Chondrocyte (in vitro differentiated cells): ENCODE measurements at places on chromosomes 1 and 21. TPM values are rescaled to one million over a fixed set of nuclear protein-coding genes. Genes with fewer than 3 reads are reported as not detected.
A peak's percentile ranks its signal among the peaks of the same experiment; 100 is the strongest.

GRCh38 chr1:8281843-8282509, 35.9 kb upstream of the SLC45A1 start:
- DNase-seq, result no peak

Gene ADAMTS4
- 1.5 to 2.8 TPM (median 2.2 TPM) in 3 replicates for total RNA-seq

Gene ANGPTL7
- total RNA-seq, result 0.15 TPM in 1 of 3 replicates, not detected in the others

- DNase-seq, result no peak
These were observed 11.0 kb downstream of the OR2M5 start for GRCh38 chr1:248155927-248156326.

DNA sequence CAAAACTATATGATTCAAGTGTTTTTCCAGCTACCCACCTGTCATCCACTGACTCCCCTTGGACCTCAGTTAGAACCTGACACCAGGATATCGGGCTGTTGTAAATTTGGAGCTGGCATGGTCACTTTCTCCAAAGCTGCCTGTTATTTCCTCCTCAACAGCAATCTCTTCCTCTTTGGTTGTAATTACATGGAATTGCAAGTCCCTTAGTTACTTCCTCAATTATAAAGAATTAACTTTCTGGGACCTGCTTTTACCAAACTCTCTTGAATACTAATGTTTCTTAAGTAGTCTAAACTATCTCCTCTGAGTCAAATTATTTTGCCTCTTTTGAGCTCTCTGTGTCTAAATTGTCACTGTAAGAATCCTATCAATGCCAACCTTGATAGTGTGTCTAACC, 150.3 kb upstream of the SGIP1 start:
- DNase-seq, result no peak

Gene SAMD13
- 0.65 to 1.4 TPM (median 0.92 TPM) in 3 replicates for total RNA-seq

- no peak for DNase-seq
These were observed 109.5 kb upstream of the NFIA start for GRCh38 chr1:60972841-60973364.

Gene WDR4
- total RNA-seq, result 9.6 to 12.2 TPM (median 11.5 TPM) in 3 replicates

- DNase-seq, result no peak
These were observed at the start of gene RHOC for GRCh38 chr1:112706505-112707220. Gene RHOC (minus strand): TSS chr1:112707127. CDS start chr1:112703799, 3,328 bp downstream.

Gene ST6GALNAC5
- total RNA-seq, result 6.2 to 7.9 TPM (median 7.3 TPM) in 3 replicates

Gene OR2L2
- 0.07 TPM in 1 of 3 replicates, not detected in the others for total RNA-seq

DNA sequence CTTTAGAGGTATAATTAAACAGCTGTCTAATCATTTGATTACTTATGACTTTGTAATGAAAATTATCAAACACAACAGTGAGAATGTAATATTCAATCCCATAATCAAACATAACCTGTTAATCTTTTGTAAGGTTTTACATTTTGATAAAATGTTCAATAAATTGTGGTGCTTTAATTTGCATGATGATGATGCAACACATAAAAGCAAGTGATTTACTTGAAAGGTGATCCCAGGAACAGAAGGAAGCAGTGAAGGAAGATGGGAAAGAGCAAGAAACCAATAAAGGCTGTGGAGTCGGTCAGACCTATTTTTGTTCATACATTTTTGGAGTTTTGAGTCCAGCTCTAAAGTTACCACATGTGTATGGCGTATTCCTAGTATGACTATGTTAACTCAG, 29.6 kb downstream of the ZNF695 start:
- DNase-seq, result no peak

Gene ADORA3
- total RNA-seq, result not detected in 3 replicates

GRCh38 chr1:26959722-26960624, at the start of gene KDF1:
Gene KDF1 (minus strand): TSS chr1:26960468. CDS start chr1:26952380, 8,088 bp downstream.
- no peak for DNase-seq

DNA sequence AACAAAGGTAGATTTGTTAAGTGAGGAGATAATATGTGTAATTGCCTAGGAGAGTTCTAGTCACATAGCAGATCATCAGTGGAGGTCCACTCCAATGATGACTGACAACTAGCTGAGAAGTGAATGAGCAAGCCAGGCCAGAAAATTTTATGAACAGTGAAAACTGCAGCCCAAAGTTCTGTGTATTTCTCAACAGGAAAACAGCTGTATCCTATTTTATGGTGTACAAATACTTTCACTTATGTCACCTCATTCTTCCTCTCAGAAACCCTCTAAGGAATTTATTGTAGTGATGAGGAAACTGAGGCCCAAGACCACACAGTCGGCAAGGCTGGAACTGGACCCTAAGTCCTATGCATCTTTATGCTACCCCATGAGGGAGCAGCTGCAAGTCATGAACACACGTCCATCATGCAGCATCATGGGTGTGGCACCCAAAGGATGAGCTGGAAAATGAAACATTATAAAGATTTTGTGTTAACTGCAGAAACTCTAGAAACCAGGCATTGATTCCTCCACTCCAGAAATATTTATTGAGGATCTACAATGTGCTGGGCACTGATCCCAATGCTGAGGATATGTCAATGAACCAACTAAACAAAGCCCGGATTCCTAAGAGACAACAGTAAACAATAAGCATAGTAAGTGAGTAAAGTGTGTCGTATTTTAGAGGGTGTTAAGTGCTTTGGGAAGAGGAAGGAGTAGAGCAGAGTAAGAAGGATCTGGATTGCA, 99.5 kb upstream of the DUSP10 start:
- no peak for DNase-seq

- DNase-seq, result no peak
These were observed 1042.2 kb upstream of the ADGRL4 start for GRCh38 chr1:80048716-80049115.

DNA sequence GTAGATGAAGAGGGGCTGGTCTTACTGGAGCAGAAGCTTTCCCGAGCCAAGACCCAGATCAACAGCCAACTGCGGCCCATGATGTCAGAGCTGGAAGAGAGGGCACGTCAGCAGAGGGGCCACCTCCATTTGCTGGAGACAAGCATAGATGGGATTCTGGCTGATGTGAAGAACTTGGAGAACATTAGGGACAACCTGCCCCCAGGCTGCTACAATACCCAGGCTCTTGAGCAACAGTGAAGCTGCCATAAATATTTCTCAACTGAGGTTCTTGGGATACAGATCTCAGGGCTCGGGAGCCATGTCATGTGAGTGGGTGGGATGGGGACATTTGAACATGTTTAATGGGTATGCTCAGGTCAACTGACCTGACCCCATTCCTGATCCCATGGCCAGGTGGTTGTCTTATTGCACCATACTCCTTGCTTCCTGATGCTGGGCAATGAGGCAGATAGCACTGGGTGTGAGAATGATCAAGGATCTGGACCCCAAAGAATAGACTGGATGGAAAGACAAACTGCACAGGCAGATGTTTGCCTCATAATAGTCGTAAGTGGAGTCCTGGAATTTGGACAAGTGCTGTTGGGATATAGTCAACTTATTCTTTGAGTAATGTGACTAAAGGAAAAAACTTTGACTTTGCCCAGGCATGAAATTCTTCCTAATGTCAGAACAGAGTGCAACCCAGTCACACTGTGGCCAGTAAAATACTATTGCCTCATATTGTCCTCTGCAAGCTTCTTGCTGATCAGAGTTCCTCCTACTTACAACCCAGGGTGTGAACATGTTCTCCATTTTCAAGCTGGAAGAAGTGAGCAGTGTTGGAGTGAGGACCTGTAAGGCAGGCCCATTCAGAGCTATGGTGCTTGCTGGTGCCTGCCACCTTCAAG, 57.3 kb downstream of the LAMC2 start:
- no peak for DNase-seq

DNA sequence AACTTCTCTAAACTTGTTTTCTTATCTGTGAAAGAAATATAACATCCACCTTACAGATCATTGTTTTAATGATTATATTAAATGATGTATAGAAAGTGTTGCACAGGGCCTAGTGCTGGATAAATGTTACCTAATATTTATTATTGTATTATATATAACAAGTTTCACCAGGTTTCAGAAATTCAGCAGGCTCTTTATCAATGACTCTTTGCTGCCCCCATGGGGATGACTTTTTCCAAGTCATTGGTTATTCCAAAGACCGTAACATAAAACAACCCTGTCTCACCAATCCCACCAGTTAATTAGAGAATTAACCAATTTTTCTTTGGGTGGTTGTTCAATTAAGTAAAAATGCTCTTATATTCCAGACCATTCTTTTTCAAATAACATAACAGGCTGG, 7.3 kb upstream of the DEDD start:
- DNase-seq, result no peak

- DNase-seq, result no peak
These were observed 3.9 kb downstream of the KRTAP19-8 start for GRCh38 chr21:31034378-31034777.

- no peak for DNase-seq
These were observed 33.3 kb upstream of the CNTN2 start for GRCh38 chr1:205009670-205010069.

GRCh38 chr1:18547460-18547859, 66.7 kb downstream of the KLHDC7A start:
- DNase-seq, result no peak

DNA sequence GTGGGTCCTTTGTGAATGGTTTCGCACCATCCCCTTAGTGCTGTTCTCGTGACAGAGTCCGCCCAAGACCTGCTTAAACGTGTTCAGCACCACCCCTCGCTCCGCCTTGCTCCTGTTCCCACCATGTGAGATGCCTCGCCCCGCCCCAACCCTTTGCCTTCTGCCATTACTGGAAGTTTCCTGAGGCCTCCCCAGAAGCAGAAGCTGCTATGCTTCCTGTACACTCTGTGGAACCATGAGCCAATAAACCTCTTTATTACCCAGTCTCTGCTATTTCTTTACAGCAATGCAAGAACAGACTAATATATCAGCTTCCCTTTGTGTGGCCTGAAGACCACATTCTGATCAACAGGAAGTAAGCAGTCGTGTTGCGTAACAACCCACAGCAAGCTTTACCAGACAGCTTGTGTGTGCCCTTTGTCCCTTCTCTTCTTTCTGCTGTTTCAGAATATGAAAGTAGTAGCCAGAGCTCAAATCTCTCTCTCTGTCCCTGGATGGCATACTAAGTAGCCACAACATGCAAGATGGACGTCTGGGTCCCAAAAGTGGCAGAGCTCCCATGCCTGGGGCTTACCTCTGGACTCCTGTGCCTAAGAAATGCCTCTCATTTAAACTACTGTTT, 14.1 kb downstream of the HENMT1 start:
- no peak for DNase-seq

GRCh38 chr1:2588661-2589430, 2.3 kb downstream of the PRXL2B start:
- DNase-seq, result peak; percentile 89

- DNase-seq, result no peak
These were observed 5.0 kb upstream of the RNF19B start for GRCh38 chr1:32969566-32969965.

Gene REG4
- total RNA-seq, result not detected in 3 replicates

DNA sequence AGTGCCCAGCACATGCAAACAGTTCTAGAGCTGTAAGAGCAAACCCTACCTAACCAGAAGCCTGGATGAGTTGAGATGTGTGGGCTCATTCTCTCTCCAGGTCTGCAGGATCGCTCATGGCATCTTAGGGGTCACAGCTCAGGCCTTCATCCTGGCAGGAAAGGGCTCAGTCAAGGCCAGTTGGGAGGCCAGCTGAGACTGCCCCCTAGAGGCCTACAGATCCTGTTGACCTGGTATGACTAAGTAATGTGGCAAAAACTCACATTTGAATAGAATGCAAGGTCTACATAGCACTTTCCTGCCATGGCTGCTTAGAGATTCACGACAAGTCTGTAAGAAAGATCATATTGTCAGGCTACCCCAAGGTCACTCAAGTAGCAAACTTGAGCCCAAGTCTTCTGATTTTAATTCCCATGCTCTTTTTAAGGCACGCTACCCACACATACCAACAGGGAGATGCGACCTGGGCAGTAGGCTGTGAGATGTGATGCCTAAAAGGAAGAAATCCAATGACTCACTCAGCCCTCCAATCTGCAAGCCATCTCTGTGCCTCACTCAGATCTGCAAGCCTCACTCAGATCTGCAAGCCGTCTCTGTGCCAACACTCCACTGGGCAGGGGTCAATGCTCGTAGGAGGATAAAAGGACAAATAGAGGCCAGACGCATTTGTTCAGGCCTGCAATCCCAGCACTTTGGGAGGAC, 5.1 kb upstream of the CAPN8 start:
- no peak for DNase-seq

DNA sequence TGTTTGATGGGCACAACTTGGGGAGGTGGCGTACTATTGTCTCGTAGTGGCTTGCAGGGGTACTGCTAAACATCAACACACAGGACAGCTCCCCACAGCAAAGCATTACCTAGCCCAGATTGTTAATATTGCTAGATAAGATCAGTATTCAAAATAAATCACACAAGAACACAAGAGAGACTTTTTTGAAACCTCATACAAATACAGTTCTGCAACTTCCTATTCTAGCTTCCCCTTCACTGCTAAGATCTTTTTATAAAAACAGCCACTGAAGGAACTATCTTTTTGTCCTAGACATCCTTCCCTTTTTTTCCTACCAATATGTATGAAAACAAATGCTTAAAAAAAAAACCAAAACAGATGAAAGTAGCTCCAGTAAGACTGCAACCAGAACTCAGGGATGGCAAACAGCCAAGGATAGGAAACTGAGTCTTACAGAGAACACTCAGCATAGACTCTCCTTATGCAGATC, 137.8 kb upstream of the KRTAP19-8 start:
- no peak for DNase-seq

Gene SIK1
- 53.9 to 77.7 TPM (median 60.7 TPM) in 3 replicates for total RNA-seq

DNA sequence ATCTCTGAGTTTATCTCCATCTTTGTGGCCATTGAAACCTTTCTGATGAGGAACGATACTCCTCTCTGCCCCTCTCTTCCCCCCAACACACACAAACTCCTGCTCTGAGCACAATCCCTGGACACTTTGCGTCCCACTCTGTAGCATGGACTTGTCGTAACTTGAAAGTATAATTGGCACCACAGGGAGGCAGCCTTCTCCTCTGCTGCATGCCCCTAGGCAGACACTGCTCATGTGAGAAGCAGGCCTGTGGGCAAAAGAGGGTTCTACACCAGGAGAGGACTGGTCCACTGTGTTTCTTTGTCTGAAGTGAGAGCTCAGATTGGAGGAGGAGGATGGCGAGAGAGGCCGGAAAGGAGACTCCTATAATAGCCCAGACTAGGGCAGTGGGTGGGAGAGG, 3.8 kb upstream of the PARS2 start:
- DNase-seq, result no peak

Gene TDRD5
- total RNA-seq, result not detected in 3 replicates

- no peak for DNase-seq
These were observed 8.9 kb downstream of the COL9A2 start for GRCh38 chr1:40308036-40308727.

Gene C1orf87
- 0.21 to 0.65 TPM in 2 of 3 replicates, not detected in the other for total RNA-seq

GRCh38 chr1:215895276-215895675, 328.2 kb downstream of the KCTD3 start:
- DNase-seq, result no peak
